ENCODE measurements at places on chromosomes 11 and 22.

DNA sequence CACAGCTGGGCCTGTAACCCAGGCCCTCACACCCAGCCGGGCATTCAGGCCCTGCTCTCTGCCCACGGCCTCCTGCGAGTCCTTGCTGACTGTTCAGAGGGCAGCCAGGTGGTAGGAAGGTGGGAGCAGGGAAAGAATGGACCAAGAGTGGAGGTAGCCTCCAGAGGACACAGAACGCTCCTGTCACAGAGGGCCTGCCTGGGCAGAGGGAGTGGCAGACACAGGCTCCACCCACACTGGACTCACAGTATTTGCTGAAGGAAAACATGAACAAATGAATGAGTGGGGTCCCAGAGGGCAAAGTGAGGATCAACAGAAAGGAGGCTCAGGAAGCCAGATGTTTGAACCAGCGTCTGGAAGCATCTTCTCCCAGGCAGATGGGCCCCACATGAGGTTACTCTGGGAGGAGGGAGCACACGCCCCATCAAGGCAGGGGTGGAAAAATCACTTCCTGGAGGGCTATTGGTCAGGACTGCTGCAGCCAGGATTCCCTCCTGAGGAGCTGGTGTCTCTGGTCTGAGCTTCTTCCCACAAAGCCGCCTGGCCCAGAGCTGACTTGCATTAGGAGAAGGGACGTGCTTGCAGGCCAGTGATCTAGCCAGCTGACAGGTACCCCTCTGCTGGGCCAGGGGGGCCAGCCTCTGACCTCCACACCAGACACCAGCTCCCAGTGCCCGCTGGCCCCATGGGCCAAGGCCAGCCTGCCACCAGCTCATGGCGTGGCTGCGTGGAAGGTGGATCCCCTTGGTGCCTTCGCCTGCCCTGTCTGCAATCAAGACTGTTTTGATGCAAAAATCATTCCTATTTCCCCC lies 84.0 kb downstream of the THAP12 start:
- no peak for DNase-seq

- no peak for DNase-seq
Measured at GRCh38 chr22:22565981-22566380, 6.9 kb upstream of the PRAME start.

DNA sequence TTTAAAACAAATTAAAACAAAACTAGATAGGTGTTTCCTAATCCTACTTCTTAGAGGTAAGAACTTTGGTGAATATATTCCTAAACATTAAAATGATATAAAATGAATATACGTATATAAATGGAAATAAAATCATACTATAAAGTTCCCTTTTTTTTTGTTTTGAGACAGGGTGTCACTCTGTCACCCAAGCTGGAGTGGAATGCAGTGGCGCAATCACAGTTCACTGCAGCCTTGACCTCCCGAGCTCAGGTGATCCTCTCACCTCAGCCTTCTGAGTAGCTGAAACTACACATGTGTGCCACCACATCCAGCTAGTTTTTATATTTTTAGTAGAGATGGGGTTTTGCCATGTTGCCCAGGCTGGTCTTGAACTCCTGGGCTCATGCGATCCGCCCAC lies 44.9 kb downstream of the NPAT start:
- no peak for DNase-seq

DNA sequence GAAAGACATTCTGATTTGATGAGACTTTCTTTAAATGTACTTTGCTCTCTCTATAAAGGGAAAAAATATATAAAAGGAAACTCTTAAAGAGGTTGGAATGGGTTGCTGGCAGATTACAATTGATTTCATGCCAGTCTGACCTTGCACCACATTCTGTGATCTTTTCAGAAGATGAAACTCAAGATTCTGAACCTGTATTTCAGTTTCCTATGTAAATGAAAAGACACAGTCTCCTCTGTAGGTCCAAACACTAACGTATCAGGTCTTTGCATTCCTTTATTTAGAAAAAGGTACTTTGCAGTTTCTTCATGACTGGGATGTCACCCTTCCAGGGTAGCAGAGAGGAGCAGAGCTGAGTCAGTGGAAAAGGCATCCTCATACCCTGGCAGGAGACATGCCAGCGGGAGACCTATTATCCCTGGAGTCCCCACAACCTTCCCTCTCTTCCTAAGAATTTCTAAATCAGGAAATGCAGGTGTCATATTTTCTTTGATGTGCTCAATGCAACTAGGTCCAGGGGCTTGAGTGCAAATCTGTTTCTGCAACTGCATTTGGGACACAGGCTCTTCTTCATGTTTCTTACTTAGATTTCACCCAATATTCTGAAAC lies 282.6 kb downstream of the CADM1 start:
- no peak for DNase-seq

DNA sequence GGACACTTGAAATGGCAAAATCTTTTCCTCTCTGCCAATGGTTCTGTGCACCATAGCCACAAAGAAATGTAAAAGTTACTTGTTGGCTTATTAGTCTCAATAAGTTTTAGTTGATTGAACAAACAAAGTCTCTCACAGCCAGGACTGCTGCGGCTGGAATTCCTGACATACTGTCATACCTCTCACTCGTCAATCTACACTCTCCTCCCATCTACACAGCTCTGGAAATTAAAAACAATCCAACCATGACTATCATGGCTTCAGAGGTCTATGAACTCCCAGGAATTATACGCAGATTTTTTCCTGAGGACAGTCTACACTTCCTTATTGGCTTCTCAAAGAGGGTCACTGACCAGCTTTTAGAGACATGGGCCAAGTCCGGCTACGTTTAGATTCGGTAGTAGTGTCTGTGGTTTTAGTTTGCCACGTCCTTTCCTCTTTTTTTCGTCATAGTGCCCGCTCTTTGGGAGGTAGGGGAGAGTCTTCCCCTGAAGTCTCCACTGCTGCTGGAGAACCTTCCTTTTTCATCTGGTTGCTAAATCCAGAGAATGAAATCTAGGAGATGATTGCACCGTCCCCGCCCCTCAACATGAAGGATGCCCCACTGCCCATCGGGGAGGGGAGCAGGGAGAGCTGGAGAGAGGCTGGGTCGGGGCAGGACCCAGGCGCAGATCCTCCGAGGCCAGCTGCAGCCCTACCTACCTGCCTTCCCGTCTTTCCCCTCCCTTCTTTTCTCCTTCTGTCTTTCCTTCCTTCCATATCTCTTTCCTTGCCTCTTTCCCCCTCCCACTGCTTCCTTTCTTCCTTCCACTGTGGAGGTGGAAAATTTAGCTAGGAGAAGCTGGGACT lies 1.0 kb upstream of the PLEKHB1 start:
- DNase-seq: no peak

DNA sequence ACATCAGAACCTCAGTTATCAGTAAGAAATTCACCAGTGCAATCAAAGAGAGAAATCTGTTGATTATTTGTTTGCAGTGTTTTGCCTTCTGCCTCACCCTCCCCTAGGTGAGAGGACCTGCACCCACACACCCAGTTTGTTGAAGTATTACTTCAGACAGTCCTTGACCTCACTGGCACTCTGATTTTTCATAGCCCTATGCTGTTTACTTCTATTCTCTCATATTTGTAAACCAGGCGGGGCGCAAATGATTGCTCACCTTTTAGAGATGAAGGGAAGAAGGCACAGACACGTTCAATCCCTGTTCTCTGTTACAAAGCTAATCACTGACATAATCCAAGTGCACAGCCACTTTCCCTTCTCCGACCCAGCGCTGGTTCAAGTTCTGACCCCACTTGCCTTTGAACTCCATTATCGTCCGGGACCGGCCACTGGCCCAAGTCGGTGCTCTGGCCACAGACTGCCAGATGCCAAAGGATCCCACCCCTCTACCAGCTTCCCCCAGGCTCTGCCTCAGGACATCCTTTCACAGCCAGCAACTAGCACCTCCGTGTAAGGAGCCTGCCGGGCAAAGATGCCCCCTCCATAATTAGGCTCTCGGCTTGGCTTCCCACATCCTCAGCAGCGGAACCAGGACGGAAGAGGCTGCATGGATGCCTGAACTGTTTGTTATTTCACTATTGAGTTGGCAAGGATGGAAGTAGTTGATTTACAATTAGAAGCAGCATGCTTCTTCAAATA lies 1.7 kb downstream of the ETS1 start:
- no peak for DNase-seq

GRCh38 chr11:28628412-28628811 lies 520.2 kb downstream of the METTL15 start:
- DNase-seq: no peak

GRCh38 chr11:1438261-1438966 lies 48.2 kb downstream of the MOB2 start:
- no peak for DNase-seq

- DNase-seq: no peak
Measured at GRCh38 chr11:134677397-134677822, 265.4 kb upstream of the B3GAT1 start.

GRCh38 chr11:36218283-36218921 lies 70.8 kb downstream of the COMMD9 start:
- DNase-seq: no peak

GRCh38 chr11:116960930-116961329 lies 123.5 kb upstream of the APOA1 start:
- no peak for DNase-seq

DNA sequence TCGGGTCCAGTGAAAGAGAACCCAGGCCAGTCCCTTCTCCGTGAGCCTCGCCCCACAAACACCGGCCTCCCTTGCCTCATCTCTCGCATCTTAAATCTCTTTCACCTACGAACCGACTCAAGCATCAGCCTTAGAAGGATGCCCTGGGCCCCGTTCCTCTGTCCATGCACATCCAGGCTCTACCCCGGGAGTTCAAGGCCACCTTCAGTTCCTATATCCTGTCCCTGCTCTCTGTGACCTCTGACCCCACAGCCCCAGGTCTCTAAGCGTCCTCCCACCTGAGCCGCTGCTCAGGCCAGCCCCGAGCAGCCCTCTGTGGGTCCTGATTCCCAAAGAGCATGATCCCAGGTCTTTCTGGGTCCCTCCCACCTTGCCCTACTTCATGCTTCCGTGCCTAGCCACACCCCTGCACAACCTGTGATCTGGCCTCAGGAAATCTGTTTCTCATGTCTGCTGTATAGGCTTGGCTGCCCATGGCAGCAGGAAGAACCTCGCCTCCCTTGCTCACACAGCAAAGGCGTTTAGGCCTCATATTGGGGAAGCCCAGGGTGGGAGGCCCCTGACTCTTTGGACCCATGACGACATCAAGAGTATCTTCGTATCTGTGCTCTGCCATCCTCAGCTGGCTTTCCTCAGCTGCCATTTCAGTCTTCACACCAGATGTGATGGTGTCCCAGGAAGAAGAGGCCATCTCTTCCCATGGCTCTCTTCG lies 77.5 kb upstream of the SEPTIN5 start:
- DNase-seq: no peak

- DNase-seq: no peak
Measured at GRCh38 chr11:11301212-11301611, 51.8 kb downstream of the CSNK2A3 start.

GRCh38 chr11:30009060-30009459 lies 7.8 kb downstream of the KCNA4 start:
- no peak for DNase-seq

DNA sequence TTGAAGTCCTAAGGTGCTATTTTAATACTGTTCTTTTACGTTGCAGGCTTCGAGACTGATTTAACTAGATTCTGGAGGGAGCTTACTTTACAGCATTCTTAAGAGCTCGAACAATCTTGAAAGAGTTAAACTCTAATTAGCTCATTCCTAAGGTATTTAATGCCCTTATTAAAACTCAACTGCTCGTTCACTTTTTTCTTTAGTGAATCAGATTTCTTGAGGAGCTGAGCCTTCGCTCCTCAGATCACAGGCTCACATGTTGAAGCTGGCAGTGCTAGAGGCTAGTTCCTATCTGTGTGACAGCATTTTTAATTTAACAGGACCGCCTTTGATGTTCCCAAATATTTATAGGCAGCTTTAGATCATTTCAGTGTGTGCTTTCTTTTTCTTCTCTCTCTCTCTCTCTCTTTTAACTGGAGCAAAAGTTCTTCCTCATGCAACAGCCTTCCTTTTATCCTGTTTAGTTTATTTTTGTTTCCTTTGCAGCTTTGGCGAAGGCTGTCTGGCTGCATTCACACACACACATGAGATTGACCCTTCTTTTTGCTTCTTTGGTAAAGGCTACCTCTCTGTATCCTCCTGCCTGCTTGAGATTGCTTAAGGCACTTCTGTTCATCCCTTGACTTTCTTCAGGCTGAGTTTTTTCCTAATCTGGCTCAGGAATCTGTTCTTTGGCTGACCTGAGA lies 21.0 kb downstream of the ZNRF3 start:
- DNase-seq: no peak

- DNase-seq: no peak
Measured at GRCh38 chr22:17612057-17612456, 16.5 kb downstream of the ATP6V1E1 start.

DNA sequence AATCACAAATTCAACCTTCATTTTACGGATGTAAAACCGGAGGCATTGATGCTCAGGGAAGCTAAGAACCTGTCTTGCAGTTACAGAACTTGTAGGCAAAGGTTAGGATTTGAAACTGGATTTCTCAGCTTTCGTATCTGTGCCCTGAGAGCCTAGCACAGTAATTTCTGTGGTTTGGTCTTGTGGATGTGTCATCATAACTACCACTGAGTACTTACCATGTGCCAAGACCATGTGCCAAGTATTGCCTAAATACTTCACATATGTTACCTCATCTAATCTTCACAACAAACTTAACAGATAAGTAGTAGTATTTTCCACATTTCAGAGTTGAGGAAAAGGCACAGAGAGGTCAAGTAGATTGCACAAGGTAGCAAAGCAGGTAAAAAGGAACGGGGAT lies 140.7 kb downstream of the NXPE2 start:
- DNase-seq: no peak

GRCh38 chr22:37310075-37310606 lies 27.8 kb downstream of the CYTH4 start:
- no peak for DNase-seq

DNA sequence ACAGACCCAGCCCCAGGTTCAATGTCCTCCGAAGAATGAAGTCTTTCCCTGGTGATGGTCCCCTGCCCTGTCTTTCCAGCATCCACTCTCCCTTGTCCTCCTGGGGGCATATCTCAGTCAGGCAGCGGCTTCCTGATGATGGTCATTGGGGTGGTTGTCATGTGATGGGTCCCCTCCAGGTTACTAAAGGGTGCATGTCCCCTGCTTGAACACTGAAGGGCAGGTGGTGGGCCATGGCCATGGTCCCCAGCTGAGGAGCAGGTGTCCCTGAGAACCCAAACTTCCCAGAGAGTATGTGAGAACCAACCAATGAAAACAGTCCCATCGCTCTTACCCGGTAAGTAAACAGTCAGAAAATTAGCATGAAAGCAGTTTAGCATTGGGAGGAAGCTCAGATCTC lies 14.1 kb downstream of the APOL1 start:
- no peak for DNase-seq

- no peak for DNase-seq
Measured at GRCh38 chr11:64877390-64878222, 815 bp downstream of the EHD1 start.

DNA sequence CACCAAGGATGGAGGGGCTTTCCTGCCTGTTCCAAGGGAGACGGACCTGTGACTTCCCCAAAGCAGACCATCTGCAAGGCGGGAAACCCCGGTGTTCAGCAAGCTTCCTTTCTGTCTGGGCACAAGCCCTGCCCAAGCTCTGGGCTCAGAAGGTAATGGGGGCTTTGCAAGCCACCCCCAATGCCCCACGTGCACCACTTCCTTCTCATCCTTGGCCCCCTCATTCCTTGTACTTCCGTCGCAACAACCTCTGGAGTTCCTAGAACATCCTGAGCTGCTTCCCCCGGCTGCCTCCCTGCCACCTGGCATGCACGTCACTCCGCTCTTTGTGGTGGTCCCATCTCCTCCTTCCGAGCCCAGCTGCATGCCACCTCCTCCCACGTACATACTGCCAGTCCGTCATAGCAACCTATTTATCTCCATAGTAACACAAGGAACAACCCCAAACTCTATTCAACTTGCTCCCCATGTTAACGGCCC lies 3.9 kb downstream of the MYEOV start:
- DNase-seq: peak; percentile 71

GRCh38 chr11:120302001-120302805 lies 22.9 kb upstream of the TLCD5 start:
- no peak for DNase-seq

- no peak for DNase-seq
Measured at GRCh38 chr22:17845327-17845726, 71.1 kb upstream of the BID start.

Data from germinal center (tissue), 1 donor.